NCI-H460 (cell line): ENCODE measurements at places on chromosomes 7 and 10.

DNA sequence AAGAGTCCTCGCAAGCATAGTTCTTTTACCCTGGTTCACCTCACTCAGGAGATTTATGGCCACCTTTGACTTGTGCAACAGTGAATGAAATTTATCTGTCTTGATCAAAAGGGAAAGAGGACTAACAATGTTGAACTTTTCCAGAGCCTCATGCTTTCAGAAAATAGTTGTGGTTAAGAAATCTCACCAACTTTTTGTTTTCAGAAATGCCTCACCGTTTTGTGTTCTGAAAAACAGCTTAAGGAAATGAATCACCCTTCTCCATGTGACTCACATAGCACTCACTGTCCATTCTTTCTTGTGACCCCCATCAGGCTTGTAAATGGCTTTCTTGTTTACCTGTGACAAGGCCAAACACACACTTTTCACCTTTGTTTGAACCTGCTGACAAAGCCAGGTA is 148.6 kb upstream of the FAM3C start:
- peak; percentile 23 for DNase-seq

GRCh38 chr7:1607001-1607400 is 37.2 kb upstream of the PSMG3 start:
- no peak for DNase-seq

GRCh38 chr7:93198472-93198871 is 27.8 kb downstream of the HEPACAM2 start:
- DNase-seq = no peak

- no peak for DNase-seq
These were observed 213.9 kb upstream of the PPP2R2D start for GRCh38 chr10:131686781-131687420.

- DNase-seq = no peak
These were observed 23.2 kb downstream of the PILRA start for GRCh38 chr7:100396421-100396982.

- DNase-seq = no peak
These were observed 252.4 kb downstream of the KLF6 start for GRCh38 chr10:3532644-3533043.

DNA sequence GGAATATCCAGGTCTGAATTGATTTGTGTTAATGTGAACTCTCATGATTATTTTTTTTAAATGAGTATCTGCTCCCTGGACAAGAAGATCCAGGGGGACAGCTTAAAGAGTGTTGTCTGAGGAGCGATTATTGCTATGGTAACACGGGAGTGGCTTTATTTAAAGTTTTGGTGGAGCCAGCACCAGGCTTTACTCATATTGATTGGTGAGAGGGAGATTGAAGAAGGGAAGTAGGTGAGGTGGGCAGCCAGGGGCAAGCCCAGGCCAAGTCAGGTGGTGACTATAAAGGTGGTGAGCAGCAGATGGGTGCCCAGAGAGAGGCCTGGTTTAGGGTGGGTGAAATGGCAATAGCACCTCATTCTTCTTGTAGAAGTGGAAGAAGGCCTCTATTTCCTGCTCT is 10.2 kb upstream of the AGR2 start:
- no peak for DNase-seq

DNA sequence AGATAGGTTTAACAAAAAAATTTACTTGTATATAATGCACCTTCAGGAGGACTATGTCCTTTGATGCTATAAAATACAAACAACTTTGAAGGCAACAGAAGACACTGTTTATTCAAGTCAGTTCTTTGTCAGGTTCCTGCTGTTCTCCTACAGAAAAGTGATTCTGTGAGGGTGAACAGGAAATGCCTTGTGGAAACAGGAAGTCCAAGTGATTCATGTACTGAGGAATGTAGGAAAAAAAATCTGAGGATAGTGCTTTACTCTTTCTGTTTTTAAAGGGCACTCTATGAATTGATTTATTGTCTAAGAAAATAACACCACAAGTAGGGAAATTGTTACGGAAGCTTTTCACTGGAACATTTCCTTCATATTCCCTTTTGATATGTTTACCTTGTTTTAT is 171.9 kb downstream of the HDAC9 start:
- peak; percentile 28 for DNase-seq

DNA sequence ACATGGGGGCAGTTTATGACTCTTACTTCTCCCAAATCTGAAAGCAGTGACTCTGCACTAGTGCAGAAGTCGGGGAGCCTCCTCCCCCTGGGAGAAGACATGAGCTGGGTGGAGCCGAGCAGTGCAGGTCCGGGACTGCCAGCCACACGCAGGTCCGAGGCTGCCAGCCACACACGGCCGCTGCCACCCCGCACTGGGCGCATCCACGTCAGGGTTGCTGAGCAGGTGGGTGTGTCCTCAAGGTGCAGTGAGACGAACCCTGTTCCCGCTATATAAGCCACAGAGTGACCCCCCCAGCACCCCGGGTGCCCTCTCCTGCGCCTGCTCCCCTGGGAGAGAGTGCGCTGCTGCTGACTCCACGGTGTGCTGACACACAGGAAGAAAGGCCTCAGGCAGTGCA is 430.2 kb downstream of the PTPRN2 start:
- DNase-seq = no peak

DNA sequence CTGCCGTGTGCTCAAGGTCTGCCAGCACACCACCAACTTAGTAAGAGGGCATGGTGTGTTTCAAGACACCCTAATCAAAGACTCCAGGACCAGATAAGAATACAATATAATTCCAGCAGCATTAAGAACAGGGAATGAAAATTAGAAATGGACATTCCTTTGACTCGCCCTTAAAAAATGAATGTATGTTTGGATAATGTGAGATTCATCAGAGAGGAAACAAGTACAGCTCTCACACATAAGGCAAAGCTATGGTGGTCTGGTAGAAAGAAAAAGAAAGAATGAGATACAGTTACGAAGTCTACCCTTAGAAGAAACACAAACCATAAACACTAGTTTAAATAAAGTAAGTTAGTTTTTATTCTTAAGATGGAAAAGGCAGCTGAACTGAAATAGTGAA is 174.8 kb upstream of the ANK3 start:
- no peak for DNase-seq
